ENCODE measurements at places on chromosomes 11 and 22. TPM values are rescaled to one million over a fixed set of nuclear protein-coding genes. Genes with fewer than 3 reads are reported as not detected.

DNA sequence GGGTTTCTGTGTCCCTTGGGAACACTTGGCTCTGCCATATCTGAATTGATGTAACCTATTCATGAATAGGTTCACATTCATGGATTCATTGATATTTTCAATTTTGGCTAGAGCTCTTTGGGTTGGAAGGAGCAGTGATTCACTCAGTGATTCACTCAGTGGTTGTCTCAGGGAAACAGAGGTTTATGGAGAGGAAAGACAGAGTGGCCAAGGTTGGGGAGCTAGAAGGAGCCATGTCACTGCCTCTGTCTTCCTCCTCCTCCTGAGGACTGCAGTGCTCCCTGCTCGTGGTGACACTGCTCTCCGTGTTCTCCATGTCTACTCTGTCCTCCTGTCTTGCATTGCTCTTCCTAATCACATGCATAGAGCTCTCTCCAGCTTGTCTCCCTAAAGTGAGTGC lies 17.4 kb downstream of the CEP164 start:
- no peak overlapping the region for H3K4me3 ChIP-seq
- H3K27me3 ChIP-seq = no peaks in the 10 kb centered on the region
- peaks cover 36% of the 10 kb centered on the region for H3K36me3 ChIP-seq
- DNase-seq = no peak

DNA sequence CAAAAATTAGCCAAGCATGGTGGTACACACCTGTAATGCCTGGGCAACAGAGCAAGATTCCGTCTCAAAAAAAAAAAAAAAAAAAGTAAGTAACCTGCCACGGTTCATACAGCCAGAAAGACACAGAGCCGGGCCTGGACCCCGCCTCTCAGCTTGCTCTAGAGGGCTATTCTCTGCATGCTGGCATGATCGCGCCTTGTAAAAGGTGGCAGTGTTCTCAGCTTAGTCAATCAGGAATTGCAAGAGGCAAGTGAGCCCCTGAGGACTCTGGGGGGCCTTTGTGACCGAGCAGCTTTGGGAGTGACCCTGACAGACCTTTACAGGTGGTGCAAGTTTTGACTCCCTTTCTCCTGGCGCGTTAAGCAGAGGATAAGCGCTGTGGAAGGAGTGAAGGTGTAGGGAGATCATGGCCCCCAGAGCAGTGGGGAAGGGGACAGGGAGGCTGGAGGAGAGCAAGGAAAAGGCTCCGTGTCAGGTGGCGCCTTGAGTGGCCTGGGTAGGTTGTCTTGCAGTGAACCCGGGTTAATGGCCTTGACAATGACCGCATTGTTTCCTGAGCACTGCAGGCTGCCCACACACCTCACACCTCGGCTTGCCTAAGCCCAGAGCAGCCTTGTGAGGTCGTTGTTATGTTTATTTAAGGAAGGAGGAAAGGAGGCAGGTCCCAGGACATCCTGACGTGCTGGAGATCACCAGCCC lies 48.9 kb downstream of the CDPF1 start:
- H3K27ac ChIP-seq = no peak overlapping the region
- H3K4me1 ChIP-seq = no peaks in the 10 kb centered on the region
- H3K36me3 ChIP-seq = peaks cover 8% of the 10 kb centered on the region
- no peak for DNase-seq

GRCh38 chr22:35649636-35650250 lies 1.5 kb downstream of the APOL6 start:
- H3K27me3 ChIP-seq = no peaks in the 10 kb centered on the region
- H3K4me3 ChIP-seq = peak overlapping the region; percentile 95
- no peak for DNase-seq
- H3K36me3 ChIP-seq = peaks cover 5% of the 10 kb centered on the region

GRCh38 chr11:45133878-45134277 lies 12.6 kb upstream of the PRDM11 start:
- no peak overlapping the region for H3K4me3 ChIP-seq
- no peak for DNase-seq
- no peak overlapping the region for H3K27ac ChIP-seq
- H3K27me3 ChIP-seq = peaks cover 5% of the 10 kb centered on the region

DNA sequence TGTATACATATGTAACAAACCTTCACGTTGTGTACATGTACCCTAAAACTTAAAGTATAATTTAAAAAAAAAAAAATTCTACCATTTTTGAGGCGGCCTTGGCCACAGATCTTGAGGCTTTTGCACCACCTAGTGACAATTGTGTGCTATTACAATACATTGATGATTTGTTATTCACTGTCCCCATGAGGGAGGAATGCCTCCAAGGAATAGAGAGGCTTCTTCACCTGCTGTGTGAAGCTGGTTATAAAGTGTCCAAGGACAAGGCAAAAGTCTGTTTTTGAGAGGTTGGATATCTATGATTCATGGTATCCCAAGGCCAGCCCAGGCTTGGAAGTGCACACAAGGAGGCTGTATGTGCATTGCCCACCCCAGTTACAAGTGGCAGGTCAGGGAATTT lies 30.7 kb downstream of the SLC22A25 start:
- H3K4me3 ChIP-seq = no peak overlapping the region
- no peak for DNase-seq
- peaks cover 2% of the 10 kb centered on the region for H3K27me3 ChIP-seq
- no peak overlapping the region for H3K27ac ChIP-seq

DNA sequence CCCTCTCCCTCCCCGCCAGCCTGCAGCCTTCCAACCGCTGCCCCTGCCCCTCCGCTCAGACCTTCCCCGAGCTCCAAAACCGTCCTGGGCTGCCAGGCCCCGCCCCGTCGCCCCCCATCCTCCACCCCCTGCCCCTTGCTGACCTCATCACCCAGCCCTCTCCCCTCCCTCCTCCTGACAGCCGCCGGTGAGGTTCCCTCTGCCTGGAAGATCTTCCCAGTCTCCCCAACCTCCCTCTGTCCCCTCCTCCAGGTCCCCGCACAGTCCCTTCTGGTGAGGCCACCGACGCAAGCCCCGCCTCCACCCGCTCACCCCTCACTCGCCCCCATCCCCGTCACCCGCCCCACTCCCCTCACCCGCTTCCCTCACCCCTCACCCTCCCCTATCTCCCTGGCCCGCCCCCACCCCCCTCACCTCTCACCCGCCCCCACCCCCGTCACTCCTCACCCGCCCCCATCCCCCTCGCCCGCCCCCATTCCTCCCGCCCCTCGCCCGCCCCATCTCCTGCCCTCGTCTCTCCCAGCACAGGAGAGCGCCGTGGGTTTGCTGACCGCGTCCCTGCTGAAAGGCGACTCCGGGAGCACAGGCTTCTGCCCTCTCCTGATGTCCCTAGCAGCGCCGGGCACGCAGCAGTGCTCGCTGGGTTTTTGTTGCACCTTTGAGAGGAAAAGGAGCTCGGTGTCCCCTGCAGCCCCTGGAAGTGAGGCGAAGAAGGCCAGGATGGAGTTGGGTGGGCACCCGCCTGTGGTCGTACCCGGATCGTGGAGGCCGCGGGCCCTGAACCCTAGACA lies 16.4 kb upstream of the UPK3A start:
- no peaks in the 10 kb centered on the region for H3K27me3 ChIP-seq
- peak overlapping the region; percentile 94 for H3K4me3 ChIP-seq
- H3K27ac ChIP-seq = no peak overlapping the region
- no peak for DNase-seq

DNA sequence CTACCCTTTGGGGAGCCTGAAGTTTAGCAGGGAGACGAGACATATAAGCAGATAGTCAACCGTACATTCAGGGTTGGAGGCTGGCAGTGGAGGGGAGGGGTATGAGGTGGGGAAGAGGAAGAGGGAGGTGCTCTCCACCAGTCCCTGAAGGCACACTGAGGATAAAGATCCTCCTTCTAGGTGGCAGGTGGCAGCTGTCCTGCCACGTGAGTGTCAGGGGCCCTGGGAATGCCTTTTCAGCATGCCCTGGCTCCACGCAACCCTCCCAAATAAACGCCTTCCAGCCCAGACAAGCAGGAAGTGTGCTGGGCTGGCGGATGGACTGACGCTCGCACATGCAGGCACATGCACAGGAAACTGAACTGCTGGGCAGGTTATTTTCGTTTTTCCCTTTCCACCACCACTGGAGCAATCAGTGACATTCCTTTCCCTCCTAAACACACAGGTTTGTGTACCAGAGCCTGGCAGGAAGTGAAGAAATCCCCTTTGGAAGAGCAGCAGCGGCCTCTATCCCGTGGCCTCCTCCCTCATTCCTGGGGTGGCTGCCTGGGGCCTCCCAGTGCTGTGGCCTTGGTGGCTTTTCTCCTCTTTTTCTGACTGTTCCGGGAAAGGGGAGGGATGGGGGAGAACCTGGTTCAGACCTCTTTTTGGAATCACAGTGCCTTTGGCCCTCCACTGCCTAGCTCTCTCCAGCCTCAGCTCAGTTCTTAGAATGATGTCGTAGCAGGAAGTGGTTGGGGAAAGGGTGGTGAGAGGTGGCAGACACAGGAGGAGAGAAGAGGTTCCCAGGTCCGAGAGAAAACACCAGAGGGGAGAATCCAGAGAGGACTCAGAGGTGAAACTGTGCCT lies 157.0 kb upstream of the TIMP3 start:
- H3K36me3 ChIP-seq = no peaks in the 10 kb centered on the region
- H3K4me3 ChIP-seq = peak overlapping the region; percentile 74
- peak overlapping the region; percentile 75 for H3K27ac ChIP-seq
- DNase-seq = peak; percentile 21

DNA sequence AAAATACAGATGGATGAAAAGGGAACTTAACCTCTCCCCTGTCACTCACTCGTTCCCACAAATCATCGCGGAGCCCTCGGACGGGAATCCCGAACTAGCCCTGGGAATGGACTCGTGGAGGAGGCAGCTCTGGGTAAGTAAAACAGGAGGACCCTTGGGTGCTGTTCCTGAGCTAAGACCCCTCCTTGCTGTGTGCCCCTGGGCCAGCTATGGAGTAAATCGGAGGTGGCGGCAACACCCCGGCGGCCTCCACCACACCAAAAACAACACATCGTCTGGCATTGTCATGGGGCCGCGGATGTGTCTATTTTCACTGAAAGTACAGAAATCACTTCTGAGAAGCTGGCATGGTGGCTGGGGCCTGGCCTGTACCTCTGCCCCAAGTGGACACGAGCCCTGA lies 12.1 kb downstream of the CPT1A start:
- H3K4me3 ChIP-seq = no peak overlapping the region
- H3K36me3 ChIP-seq = peaks cover 3% of the 10 kb centered on the region
- DNase-seq = no peak
- H3K27me3 ChIP-seq = no peaks in the 10 kb centered on the region
- no peak overlapping the region for H3K27ac ChIP-seq

- H3K4me3 ChIP-seq = no peak overlapping the region
- no peak for DNase-seq
- no peaks in the 10 kb centered on the region for H3K4me1 ChIP-seq
- no peak overlapping the region for H3K27ac ChIP-seq
- no peaks in the 10 kb centered on the region for H3K36me3 ChIP-seq
Measured at GRCh38 chr22:44102121-44102520, 78.0 kb downstream of the PARVB start.

DNA sequence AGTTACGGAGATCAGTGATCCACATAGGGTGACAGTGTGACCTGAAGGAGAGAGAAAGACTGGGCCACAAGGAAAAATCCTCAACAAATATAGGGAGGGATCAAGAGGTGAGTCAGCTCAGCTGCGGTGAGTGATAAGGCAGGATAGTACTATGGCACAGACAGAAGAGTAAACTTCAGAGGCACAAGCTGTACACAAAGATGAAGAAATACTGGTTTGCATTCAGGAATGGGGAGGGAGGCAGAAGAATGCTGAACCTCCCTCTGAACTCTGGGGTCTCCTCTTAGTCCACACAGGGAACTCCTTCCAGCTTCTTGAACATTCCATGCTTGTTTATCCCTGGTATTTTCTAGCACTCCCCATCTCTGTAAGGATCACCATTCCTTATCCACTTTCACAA lies 162.7 kb downstream of the BARX2 start:
- no peaks in the 10 kb centered on the region for H3K4me1 ChIP-seq
- H3K36me3 ChIP-seq = no peaks in the 10 kb centered on the region
- no peak for DNase-seq

DNA sequence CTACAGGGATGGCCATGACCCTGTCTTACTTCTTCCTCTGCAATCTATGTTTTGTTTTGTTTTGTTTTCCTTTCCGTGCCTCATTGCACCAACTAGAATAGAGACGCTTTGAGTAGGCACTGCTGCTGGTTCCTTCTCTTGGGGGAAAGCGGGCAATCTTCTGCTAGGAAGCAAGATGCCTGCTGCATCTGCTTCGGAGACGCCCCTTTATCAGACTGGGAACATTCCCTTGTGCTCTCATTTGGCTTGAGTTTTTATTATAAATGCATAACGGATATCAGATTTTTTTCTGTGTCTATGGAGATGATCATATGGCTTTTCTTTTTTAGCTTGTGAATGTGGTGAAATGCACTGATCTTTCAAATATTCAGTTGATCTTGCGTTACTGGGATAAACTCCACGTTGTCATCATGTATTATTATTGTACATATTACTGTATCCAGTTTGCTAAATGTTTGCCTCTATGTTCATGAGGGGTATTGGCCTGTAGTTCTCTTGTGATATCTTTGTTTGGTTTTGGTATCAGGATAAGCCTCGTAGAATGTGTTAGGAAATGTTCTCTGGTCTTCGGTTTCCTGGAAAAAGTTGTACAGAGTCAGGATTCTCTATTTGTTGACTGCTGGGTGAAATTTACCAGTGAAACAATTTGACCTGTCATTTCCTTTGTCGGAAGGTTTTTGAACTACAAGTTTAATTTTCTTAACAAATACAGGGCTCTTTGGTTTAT lies 23.4 kb upstream of the KRTAP5-6 start:
- H3K36me3 ChIP-seq = no peaks in the 10 kb centered on the region
- no peaks in the 10 kb centered on the region for H3K4me1 ChIP-seq

DNA sequence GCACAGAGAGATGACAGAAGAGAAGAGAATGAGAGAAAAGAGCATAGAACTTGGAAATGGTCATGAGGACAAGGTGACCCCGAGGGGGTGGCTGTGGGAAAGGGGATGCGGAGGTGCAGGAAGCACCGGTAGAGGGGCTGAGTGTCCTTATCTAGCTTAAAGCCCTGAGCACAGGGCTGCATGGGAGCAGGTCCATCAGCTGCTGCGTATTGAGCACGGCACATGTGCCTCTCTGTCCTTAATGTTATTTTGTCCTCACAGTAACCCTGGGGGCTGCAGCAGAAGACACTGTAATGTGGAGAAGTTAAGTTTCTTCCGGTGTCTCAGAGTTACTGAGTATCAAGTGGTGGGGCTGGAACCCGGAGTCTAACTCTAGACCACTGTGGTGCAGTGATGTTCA lies 94.4 kb upstream of the OR4B1 start:
- H3K4me1 ChIP-seq = no peaks in the 10 kb centered on the region
- no peak overlapping the region for H3K27ac ChIP-seq
- H3K36me3 ChIP-seq = peaks cover 61% of the 10 kb centered on the region
- no peak for DNase-seq
- H3K27me3 ChIP-seq = no peaks in the 10 kb centered on the region

GRCh38 chr22:44594951-44595350 lies 96.9 kb upstream of the RTL6 start:
- no peak overlapping the region for H3K4me3 ChIP-seq
- H3K4me1 ChIP-seq = peaks cover 3% of the 10 kb centered on the region
- H3K27ac ChIP-seq = no peak overlapping the region
- no peak for DNase-seq
- no peaks in the 10 kb centered on the region for H3K27me3 ChIP-seq

- DNase-seq = no peak
- H3K4me3 ChIP-seq = no peak overlapping the region
Measured at GRCh38 chr11:23236826-23237555, 376.7 kb upstream of the CCDC179 start.

Gene PRG3
- not detected for total RNA-seq

Gene INCENP
- 31.4 TPM for total RNA-seq

Gene PYGM
- total RNA-seq = 9.0 TPM

Gene KRTAP5-2
- not detected for total RNA-seq

Gene USH1C
- total RNA-seq = not detected

Gene SCARF2
- 2.9 TPM for total RNA-seq

Gene TUB
- 0.05 TPM for total RNA-seq

Gene CST6
- not detected for total RNA-seq

Gene OR1S2
- not detected for total RNA-seq

Gene ELMOD1
- not detected for total RNA-seq
